ENCODE measurements at places on chromosomes 5 and 9.

- no peak for DNase-seq
These were observed 145.9 kb upstream of the IRX2 start for GRCh38 chr5:2897276-2897961.

DNA sequence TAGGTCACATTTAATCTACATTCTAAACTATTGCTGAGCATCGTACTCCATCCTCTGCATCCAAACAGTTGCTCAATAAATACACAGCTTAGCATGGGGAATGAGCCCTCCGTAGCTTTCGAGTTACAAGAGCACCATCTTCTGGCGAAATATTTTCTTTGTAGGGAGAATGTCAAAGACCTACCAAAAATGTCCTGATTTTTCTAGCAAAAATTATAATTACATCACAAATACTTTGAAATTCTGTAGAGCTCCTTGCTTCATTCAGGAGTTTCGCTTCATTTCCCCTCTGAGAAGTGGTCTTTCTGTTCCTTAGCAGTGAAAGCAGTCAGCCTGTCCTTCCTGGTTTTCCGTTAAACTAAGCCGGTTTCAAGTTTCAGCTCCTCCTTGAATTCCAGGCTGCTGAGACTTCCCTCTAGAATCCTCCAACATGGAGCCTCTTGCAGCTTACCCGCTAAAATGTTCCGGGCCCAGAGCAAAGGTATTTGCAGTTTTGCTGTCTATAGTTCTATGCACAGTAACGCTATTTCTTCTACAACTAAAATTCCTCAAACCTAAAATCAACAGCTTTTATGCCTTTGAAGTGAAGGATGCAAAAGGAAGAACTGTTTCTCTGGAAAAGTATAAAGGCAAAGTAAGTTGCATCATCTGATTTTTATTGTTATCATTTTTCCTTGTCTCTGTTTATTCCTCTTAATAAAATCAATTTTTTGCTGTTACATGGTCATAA, at the start of gene GPX8:
Gene GPX8, plus strand, starts transcription at position 409 of the 730 bp plus-strand sequence. Its CDS starts 22 bp downstream, at position 431.
- no peak for DNase-seq

DNA sequence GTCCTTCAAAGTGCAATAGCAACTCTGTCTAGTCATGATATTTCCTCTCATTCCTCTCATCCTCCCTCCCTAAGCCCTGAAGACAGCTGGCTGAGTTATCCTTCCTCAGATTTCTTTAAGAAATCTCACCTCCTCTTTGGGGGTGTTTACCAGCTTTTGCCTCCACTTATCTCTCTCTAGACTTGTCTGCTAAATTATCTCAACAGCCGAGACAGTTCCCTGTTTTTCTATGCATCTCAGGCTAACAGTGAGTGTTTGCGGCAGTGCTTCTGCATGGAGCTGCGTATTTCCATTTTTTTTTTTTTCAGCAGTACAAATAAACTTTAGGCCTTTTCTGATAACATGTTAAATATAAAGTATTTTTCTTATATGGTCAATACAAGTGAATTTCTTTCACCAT, 20.9 kb downstream of the KCTD16 start:
- no peak for DNase-seq

GRCh38 chr5:154179846-154180710, 10.5 kb upstream of the GALNT10 start:
- DNase-seq: peak; percentile 42

DNA sequence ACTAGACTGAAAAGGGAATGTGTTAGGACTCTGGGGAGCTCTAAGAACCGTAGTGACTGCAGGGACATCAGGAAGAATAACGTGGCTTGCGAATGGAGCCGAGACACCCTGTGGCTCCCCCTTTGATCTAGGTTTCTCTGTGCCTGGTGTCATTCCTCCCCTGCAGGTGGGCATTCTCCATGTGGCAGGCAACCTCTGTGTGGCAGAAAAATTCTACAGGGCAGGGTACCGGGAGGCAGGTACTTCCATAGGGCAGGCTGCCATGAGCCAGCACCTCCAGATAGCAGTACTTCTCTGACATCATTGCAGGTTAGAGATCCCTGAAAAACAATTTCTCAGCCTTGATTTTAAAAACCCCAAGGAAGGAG, 43.1 kb downstream of the ROPN1L start:
- no peak for DNase-seq

- no peak for DNase-seq
These were observed 103.4 kb upstream of the RASEF start for GRCh38 chr9:83166372-83166771.

GRCh38 chr5:65753189-65753588, 31.2 kb downstream of the NLN start:
- no peak for DNase-seq

DNA sequence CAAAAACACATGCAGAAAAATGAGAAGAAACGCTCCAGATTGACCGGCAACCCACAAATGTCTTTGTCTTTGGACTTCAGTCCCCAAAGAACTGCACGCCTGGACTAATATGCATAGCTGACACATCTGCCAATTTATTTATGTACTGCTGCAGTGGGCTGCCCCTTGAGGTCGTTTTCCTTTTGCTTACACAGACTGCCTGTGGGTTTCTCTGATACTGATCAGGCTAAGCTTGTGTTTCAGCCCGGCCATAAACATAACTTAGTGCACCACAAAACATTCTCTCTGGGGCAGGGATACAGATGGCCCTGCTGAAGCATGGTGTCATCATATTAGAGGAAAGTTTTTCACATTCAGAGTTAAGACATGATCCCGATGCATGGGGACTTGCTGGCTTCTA, 75.4 kb downstream of the NUDT12 start:
- DNase-seq: no peak

DNA sequence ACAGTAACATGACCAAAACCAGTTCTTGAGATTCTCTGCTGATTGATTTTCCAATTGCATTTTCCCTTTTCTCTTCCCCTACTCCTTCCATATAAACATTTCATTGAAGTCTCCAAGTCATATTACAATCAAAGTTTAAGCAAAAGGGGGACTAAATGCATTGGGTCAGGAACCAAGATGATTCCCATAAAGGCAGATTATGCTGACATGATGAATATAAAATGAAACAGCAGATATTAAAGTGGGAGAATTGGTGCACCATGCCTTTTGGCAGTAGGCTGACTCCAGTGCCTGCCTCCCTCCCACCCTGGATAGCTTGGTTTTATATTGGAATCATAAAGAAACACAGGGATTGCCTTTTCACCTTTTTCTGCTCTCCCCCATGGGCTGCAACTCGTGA, 118.4 kb downstream of the ASTN2 start:
- DNase-seq: no peak

- no peak for DNase-seq
These were observed 688.8 kb downstream of the SEMA5A start for GRCh38 chr5:8857051-8857450.

DNA sequence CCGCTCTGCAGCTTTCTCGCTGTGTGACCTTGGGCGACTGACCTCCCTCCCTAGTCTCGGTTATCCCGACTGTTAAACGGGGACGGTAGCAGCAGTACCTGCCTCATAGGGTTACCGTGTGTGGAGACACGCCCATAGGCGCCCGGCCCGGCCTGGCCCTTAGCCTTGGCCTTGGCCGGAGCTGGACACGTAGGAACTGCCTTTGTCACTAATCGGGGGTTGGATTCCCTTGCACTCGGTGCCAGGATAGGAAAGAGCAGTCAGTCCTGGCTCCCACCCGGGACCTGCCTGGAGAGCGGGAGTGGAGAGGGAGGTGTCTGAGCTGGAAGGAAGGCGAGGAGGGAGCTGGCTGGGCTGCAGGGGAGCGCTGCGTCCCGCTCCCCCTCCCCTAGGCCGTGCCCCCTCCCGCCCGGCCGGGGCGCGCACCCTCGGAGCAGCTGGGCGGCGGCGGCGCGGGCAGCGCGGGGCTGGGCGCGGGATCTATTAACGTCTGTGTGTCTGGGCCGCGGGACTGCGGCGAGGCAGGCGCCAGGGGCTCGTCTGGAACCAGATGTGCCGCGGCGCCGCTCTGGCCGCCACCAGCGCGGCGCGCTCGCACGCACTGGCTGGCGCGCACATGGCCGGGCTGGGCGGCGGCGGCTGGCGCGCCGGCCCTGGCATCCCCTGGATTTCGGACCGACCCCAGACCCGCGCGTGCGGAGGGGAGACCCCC, 31.7 kb downstream of the PRRX2 start:
- DNase-seq: no peak

GRCh38 chr9:95572381-95573151, 55.8 kb upstream of the PTCH1 start:
- DNase-seq: no peak

DNA sequence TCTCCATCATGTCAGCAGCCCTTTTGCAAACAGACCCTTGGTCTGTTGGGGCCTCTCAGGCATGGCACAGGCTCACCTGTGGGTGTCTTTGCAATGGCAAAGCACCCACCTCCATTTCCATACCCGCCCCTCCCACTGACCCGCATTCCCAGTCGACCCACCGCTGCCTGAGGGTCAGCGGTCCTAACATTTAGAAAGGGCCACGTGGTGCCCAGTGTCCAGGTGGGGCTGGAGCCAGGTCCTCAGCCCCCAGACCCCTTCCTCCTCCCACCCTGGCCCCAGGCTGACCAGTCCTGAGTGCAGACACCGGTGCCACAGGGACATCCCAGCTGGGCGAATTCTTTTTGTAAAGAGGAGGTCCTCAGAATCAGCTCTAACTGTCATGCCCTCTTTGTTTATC, 43.3 kb upstream of the CEP72 start:
- DNase-seq: no peak

DNA sequence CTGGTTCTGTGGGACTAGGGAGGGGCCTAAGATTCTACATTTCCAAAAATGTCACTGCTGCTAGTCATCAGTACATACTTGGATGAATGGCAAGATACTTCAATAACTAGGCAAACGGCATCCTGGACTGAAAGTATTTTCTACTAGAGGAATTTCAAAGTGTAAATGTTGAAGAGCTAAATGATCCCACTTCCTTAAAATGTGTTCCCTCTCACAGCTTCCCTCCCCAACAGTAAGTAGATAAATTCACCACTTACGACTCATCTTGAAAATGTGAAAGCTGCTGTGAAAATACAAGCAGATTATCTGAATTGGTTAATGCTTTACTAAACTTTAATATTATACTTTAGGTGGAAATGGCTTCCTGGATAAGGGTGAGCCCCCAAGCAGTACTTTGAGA, 1571.5 kb upstream of the WWC1 start:
- no peak for DNase-seq

- no peak for DNase-seq
These were observed 25.7 kb downstream of the NMUR2 start for GRCh38 chr5:152379331-152379730.

DNA sequence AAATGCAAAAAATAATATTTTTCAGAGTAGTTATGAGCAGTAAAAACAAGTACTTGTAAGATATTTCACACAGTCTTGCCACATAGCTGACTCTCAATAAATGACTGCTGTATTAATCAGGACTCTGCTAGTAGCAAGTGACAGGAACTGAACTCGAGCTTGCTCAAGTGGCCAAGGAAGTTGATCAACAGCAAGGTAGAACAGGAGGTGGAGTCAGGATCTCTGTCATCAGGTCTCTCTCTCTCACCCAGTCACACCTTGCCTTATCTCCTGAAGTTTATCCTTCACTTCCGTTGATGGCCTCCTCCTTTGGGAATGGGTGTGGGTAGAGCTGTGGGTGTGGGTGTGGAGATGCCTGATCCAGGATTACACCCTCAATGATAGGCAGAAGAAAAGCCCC, 107.0 kb downstream of the GPBP1 start:
- DNase-seq: no peak

- no peak for DNase-seq
These were observed 175.5 kb upstream of the MVB12B start for GRCh38 chr9:126151031-126151685.

DNA sequence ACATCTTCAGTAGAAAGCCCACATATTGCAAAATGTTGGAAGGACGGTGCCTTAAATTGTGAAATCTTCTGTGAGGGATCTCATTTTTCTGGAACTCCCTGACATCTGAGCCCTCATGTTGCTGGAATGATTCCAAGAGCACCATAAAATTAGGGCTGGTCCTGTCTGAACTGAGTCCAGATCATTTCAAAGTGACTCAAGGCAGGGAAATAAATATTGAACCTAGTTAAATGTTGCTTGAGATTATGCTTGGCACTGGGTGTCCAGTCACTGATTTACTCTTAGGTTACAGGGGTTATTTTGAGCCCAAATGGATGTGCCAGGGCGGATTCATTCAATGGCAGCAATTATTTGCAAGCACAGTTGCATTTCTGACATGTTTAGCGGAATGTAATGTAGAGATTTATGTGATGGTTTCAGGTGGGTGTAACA, 437.0 kb downstream of the PIK3R1 start:
- DNase-seq: no peak

- DNase-seq: peak; percentile 41
These were observed 48.1 kb downstream of the POC5 start for GRCh38 chr5:75668977-75669689.

GRCh38 chr5:90518661-90519060, 10.7 kb downstream of the LYSMD3 start:
- no peak for DNase-seq
